ENCODE measurements at places on chromosomes 1 and 21.

DNA sequence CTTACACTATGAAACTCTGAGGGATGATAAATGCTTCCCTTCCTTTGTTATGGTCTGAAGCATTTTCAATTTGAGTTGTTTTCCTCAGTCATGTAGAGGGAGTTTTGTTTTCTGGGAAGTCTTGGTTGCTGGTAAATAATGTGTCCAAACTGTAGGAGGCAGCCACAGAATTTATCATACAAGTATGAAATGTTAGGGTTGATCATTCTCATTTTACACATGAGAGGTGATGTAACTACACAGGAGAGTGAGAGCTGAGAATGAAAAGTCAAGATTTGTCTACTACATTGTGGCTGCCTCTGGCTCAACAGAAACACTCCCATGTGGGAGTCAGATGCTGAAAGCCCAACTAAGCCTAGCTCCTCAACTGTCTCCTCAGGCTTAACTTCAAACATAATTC, 182.5 kb upstream of the SGIP1 start:
- ATAC-seq = peak; percentile 73

DNA sequence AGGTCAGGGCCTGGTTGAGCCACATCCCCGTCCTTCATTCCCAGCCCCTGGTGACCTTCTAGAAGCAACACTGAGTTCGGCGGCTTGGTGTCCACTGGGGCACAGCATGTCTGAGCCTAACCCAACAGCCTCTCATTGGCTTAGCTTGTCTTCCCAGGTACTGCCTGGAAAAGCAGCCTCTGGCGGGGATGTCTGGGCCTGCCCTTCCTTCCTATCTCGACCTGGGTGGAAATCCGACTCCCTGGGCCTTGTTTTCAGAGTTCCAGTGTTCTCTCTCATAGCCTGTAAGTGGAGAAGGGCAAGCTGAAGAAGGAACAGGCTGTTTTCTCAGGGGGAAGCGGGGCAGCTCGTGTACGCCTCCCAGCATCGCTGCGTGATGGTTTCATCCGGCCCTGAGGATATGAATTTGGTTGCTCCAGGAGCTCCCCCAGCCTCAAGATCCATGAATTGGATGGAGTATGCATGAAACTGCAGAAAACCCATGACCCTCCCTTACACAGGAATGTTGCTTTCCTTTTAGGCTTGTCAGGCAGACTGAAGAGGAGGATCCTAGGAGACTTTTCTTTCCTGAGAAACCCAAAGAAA, 116.5 kb upstream of the IRF2BP2 start:
- no peak for ATAC-seq

GRCh38 chr1:228072658-228073043, 9.9 kb upstream of the ARF1 start:
- no peak for ATAC-seq

DNA sequence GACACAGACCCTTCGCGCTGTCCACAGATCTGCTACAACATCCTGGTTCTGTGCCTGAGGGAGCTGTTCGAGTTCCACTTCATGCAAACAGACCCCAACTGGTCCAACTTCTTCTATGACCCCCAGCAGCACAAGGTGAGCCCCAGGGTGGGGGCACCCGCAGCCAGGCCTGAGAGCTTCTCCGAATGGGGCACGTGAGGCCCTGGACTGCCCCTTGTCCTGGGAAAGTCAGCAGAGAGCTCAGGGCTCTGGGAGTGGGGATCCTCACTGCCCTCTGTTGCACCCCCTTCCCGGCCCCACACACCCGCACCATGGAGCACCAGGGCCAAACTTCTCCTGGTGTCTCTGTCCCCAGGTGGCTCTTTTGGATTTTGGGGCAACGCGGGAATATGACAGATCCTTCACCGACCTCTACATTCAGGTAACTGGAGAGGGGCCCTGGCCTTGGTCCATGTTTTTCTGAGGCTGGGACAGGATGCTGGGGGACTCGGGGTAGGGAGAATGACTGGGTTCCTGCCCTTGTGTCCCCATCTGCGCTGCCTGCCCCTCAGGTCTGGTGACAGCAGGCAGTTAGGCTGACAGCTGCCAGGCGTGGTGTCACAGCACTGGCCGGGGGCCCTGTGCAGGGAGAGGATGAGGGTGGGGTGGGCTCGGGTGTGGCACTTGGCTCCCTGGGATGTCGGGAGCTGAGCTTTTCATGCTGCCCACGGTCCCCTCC, 44.6 kb downstream of the COQ8A start:
- ATAC-seq = no peak

- no peak for ATAC-seq
Measured at GRCh38 chr1:228982637-228983036, 247.4 kb downstream of the RHOU start.

DNA sequence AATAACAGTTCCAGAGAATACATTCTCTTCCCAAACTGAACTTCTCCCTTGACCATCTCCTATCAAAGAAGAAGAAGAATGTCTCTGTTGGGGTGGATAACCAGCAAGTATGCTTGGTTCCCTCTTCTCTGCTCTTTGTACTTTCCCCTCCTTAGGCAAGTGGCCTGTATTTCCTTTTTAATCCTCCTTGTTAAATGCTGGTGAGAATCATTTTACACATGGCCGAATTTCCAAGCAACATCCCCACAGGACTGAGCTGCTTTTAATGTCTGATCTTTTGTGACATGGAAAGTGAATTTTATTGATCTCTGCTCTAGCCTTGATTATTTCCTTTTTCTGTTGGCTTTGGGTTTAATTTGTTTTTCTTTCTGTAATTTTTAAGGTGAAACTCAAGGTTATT, 336.7 kb downstream of the DUSP10 start:
- no peak for ATAC-seq

DNA sequence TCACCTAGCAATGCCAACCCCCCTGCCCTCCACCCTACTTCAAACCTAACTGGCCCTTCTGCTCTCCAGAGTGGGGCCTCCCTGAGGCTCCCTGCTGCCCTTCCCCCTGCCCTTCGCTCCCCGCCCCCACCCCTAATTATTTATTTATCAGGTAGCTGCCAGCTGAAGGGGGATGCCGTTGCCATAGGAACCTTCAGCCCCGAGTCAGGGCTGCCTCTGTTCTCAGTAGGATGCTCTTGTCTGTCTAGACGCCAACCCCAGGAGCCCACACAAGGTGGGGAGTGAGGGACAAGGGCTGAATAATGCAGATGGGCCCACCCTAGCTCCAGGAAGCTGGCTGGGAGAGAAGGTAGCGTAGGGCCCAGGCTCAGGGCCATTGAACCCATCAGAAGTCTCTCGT, 41.1 kb downstream of the NKAIN1 start:
- no peak for ATAC-seq

- no peak for ATAC-seq
Measured at GRCh38 chr1:235295902-235296350, 32.1 kb downstream of the ARID4B start.

DNA sequence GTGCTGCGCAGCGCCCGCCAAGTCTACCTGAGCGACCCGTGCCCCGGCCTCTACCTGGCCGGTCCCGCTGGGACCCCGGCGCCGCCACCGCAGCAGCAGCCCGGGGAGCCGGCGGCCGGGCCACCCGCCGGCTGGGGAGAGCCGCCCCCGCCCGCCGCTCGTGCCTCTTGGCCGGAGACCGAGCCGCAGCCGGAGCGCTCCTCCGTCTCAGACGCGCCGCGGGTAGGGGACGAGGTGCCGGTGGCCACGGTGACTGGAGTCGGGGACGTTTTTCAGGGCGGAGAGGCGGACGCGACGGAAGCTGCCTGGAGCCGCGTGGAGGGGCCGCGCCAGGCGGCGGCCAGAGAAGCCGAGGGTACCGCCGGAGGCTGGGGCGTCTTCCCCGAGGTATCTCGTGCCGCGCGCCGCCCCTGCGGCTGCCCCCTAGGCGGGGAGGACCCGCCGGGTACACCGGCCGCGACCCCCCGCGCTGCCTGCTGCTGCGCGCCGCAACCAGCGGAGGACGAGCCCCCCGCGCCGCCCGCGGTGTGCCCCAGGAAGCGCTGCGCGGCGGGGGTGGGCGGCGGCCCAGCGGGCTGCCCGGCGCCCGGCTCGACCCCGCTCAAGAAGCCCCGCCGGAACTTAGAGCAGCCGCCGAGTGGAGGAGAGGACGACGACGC, 646 bp downstream of the IER5 start:
- peak; percentile 2 for ATAC-seq

DNA sequence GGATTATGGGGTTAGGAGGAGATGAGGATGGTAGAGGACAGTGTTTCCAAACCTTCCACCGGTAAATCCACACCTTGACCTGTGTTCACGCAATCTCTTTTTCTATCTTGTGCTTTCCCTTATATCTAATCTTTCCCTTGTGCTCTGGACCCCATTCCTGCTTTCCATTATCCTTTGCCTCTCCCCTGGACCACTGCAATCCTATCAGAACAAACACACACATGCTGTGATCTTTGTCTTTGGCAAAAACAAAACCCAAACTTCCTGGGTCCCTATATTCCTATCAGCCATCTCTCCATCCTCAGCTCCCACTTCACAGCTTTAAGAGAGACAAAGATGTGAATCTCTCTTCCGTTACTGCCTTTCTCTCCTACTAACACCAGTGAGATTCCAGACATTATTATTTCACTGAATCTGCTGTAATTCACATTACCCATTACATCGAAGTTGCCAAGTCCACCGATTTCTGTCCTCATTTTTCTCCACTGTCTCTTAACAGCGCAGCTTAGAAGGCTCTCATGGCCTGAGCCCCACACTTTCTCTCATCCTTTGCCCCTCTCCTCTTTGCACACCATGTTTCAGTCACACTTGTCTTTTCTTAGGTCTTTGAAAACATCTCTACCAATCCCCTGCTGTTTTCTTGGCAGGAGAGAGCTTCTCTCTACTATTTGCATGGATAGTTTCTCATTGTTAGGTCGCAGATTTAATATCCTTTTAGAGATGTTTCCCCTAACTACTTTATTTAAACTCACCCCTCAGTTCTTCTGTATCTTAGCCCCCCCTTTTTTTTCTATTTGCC, 230.0 kb upstream of the B3GALT2 start:
- no peak for ATAC-seq

DNA sequence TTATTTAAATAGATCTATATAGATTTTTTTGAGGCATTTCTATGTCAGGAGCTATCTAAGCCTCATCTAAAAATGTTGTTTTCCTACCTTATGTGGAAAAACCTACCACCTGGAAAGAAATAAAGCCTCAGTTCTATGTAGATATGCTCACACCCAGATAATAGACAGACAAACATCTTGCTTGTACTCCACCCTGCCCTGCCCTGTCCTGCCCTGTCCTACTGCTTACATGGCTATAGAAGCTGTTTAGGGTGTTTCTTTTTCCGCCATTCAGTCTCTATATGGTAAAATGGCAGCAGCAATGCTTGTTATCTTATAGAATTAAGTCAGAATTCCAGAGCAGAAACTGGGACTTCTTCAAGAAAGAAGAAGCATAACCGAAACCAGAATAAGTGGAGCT, 13.4 kb downstream of the CTTNBP2NL start:
- ATAC-seq = no peak

- no peak for ATAC-seq
Measured at GRCh38 chr1:222392556-222392955, 155.3 kb downstream of the HHIPL2 start.

- no peak for ATAC-seq
Measured at GRCh38 chr1:157438613-157439012, 113.7 kb downstream of the FCRL5 start.

GRCh38 chr1:1020415-1021009, 592 bp downstream of the AGRN start:
- no peak for ATAC-seq

Measured in activated T-helper 17 cell treated with anti-CD3 and anti-CD28 coated beads, Interleukin-2, amount 50 U/mL, for 72 hours (primary cell).